Stimulated activated CD4-positive, alpha-beta T cell treated with anti-CD3 and anti-CD28 coated beads, Interleukin-4, amount 100 ng/mL, for 4 hours (primary cell): ENCODE measurements at places on chromosomes 6 and 20.
A peak's percentile ranks its signal among the peaks of the same experiment; 100 is the strongest.

GRCh38 chr6:166611631-166612030 is 15.4 kb downstream of the RPS6KA2 start:
- no peak for DNase-seq

GRCh38 chr6:90251295-90251992 is 45.2 kb downstream of the BACH2 start:
- DNase-seq: no peak

DNA sequence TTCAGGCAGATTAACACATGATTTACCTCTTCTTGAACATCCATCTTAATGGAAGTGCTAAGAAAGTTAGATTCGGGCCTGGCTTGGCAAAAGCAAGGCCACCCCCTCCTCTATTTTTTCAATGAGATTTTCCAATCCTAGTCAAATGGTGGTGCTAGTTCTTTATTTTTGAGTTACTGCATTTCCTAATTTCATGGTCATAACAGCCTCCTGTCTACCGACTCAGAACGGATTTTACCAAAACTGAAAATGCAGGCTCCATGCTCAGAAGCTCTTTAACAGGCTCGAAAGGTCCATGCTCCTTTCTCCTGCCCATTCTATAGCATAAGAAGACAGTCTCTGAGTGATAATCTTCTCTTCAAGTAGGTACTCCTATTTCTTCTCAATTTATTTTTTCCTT is 117.2 kb upstream of the ESR1 start:
- DNase-seq: no peak

GRCh38 chr20:59144179-59144830 is 19.3 kb upstream of the ZNF831 start:
- peak; percentile 66 for DNase-seq

DNA sequence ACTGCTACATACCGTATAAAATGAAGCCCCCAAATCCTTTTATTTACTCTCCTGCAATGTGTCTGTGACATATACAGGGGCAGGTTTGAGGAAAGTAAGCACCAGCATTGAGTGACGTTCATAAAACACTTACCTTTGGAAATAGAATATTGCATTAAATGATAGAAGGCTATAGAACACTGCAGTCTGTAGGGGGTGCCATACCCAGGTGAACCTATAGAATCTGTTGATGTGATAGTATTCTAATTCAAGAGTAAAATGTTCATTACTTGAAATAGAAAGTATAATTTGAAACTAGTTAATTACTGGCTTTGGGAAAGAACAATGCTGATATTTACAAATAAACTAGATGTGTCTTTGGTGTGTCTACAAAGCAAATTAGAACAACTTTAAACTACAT is 47.0 kb upstream of the PRL start:
- no peak for DNase-seq

DNA sequence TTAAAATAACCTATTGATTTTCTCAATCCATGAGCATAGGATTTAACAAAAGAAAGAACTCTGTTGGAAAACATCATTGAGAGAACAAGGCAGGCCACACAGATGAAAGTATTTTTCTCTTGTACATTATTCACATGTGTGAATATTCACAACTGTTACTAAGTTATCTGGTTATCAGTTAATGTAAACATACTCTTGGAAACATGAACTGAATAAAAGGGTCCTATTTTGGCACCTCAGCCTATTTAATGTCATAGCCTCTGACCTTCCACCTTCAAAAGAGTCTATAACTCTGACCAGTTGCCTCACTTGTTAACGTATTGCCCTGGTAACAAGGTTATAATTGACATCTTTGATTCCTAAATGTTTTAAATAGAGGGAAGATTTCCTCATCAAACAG is 8.1 kb downstream of the SYCP2 start:
- DNase-seq: no peak
